ENCODE measurements at places on chromosomes 5 and 9. TPM values are rescaled to one million over a fixed set of nuclear protein-coding genes. Genes with fewer than 3 reads are reported as not detected.

DNA sequence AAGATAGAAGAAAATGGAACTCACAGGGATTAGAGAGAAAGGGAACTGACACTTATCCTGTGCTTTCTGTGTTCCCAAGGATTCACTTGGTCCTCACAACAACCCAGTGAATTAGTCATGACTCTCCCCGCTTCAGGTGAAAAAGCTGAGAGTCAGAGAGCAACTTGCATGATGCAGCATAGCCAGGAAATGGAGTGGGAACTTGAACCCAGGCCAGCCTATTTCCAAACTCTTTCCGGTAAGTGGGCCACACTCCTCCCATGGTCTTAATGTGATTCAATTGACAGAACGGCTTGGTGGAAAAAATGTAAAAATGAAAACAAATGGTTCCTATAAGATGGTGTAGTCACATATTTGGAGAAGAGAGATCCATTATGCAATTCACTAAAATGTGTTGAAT is 45.9 kb upstream of the CEMIP2 start:
- DNase-seq = no peak
- no peaks in the 10 kb centered on the region for H3K36me3 ChIP-seq
- H3K27me3 ChIP-seq = no peaks in the 10 kb centered on the region
- peaks cover 7% of the 10 kb centered on the region for H3K4me1 ChIP-seq
- H3K4me3 ChIP-seq = no peak overlapping the region

GRCh38 chr9:8207596-8207995 is 408.0 kb upstream of the DMAC1 start:
- H3K27me3 ChIP-seq = no peaks in the 10 kb centered on the region
- no peak for DNase-seq
- H3K27ac ChIP-seq = no peak overlapping the region
- H3K4me1 ChIP-seq = no peaks in the 10 kb centered on the region
- no peak overlapping the region for H3K4me3 ChIP-seq

- no peak for DNase-seq
- H3K36me3 ChIP-seq = no peaks in the 10 kb centered on the region
- H3K4me3 ChIP-seq = no peak overlapping the region
- H3K4me1 ChIP-seq = no peaks in the 10 kb centered on the region
Observed at GRCh38 chr5:141870871-141871270, 7.3 kb downstream of the PCDH1 start.

DNA sequence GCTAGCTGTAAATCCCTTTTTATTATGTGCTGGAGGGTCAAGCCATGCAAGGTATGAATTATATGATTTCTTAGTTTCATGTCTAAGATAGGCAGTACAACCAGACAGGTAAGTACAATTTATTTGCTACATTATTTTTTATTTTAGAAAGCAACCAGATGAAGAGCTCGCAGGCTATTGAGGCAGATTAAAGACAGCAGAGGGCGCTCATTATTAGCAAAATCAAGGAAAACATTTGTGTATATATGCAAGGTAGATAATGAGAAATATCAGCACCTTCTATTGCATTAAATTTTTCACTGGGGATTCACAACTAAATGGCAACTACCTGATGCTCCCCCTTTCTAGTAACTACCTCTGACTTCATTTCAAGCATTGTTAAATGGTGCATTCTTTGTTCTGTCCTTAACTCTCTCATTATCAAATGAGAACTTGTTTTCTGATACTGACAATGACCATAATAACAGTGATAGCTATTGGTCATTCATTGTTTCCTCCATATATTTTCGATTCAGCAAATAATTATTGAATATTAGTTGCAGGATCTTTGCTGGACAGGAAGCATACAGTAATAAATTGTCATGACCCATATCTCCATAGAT is 8.6 kb downstream of the SCGB3A2 start:
- H3K36me3 ChIP-seq = no peaks in the 10 kb centered on the region
- H3K27me3 ChIP-seq = no peaks in the 10 kb centered on the region
- DNase-seq = no peak

GRCh38 chr9:38343037-38343436 is 49.5 kb upstream of the ALDH1B1 start:
- DNase-seq = no peak
- no peaks in the 10 kb centered on the region for H3K36me3 ChIP-seq
- H3K27me3 ChIP-seq = no peaks in the 10 kb centered on the region
- no peak overlapping the region for H3K4me3 ChIP-seq
- no peaks in the 10 kb centered on the region for H3K4me1 ChIP-seq

DNA sequence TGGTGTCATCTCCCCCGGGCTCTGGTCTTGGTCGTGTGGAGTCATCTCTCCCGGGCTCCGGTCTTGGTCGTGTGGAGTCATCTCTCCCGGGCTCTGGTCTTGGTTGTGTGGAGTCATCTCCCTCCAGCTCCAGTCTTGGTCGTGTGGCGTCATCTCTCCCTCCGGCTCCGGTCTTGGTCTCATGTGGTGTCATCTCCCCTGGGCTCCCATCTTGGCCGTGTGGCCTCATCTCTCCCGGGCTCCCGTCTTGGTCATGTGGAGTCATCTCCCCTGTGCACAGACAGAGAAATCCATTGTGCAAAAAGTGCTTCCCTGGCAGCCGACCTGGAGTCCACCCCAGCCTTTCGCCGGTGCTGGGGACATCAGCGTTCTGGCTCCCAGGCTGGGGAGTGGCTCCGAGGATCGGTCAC is 91.1 kb upstream of the CACNA1B start:
- H3K4me3 ChIP-seq = no peak overlapping the region
- H3K4me1 ChIP-seq = no peaks in the 10 kb centered on the region
- H3K27ac ChIP-seq = no peak overlapping the region
- no peak for DNase-seq
- peaks cover 19% of the 10 kb centered on the region for H3K36me3 ChIP-seq
- H3K27me3 ChIP-seq = no peaks in the 10 kb centered on the region

DNA sequence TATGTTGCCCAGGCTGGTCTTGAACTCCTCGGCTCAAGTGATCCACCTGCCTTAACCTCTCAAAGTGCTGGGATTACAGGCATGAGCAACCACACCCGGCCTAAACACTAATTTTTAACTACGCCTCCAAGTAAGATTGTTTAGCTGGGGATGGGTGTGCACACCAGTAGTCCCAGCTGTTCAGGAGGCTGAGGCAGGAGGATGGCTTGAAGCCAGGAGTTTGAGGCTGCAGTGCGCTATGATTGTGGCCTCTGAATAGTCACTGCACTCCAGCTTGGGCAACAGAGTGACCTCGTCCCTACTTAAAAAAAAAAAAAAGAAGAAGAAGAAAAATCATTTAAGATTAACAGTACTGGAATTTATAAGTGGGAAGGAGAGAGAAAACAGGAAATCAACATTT is 90.8 kb upstream of the NR5A1 start:
- no peaks in the 10 kb centered on the region for H3K4me1 ChIP-seq
- no peak for DNase-seq
- H3K4me3 ChIP-seq = no peak overlapping the region
- no peaks in the 10 kb centered on the region for H3K27me3 ChIP-seq

DNA sequence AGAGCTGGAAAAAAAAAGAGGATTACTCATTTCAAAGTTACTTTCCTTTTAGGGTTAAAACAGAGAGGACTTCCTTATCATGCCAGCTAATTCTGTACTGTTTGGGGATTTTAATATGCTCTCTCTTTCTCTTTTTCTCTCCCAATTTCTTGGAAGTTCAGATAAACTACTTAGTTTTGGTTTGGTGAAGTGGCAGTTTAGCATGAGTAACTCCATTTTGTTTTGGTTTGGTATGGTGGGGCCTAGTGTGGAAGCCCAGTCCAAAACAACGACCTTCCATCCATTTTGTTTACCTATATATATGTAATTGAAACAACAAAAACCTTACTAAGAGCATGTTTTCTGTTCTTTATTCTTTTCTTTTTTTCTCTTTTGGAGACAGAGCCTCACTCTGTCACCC is 3.7 kb upstream of the BSPRY start:
- H3K4me3 ChIP-seq = no peak overlapping the region
- peaks cover 9% of the 10 kb centered on the region for H3K4me1 ChIP-seq
- H3K27ac ChIP-seq = no peak overlapping the region
- no peak for DNase-seq

DNA sequence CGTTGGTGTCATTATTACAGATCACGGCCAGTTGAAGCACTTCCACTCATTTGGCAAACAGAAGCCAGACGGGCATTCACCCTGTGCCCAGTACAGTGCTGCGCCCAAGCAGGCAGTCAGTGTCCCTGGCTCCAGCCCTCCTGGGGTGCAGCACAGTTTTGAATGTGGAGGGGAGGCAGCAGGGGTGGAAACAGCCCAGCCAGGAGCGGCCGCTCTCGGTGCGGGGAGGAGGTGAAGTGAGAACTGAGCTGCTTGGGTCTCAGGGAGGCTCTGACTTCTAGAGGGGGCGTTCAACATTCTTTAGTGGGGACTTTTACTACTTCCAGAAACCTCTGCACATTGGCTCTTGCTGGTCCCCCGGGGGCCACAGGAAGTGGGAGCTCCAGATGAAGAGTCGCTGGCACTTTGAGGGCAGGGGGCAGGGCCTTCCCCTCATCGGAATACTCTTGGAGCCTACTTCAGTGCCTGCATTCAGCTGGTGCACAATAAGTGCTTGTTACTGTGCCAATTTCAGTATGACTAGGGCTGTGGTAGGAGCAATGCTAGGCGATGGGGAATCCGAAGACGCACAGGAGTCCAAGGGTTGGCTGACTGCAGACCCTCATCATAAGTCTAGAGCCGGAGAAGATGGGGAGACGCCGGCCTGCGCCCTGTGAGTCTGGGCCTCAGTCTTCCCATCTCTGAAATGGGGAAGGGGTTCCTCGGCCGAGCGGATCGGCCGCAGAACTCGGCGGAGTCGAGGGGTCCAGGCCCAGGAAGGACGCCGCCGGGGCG is 492 bp upstream of the NEK6 start:
- H3K36me3 ChIP-seq = no peaks in the 10 kb centered on the region
- H3K4me1 ChIP-seq = peaks cover 12% of the 10 kb centered on the region
- H3K27me3 ChIP-seq = no peaks in the 10 kb centered on the region

GRCh38 chr5:77851176-77852067 is 75.3 kb upstream of the TBCA start:
- no peak for DNase-seq
- no peaks in the 10 kb centered on the region for H3K4me1 ChIP-seq
- H3K27ac ChIP-seq = no peak overlapping the region
- no peaks in the 10 kb centered on the region for H3K36me3 ChIP-seq
- H3K27me3 ChIP-seq = no peaks in the 10 kb centered on the region

Gene SHLD3
- total RNA-seq = 5.4 TPM

Gene PCDHB8
- not detected for total RNA-seq

Gene FBP2
- not detected for total RNA-seq

Gene CDH9
- total RNA-seq = not detected

Gene RUSC2
- 5.8 TPM for total RNA-seq

Data from naive thymus-derived CD4-positive, alpha-beta T cell (primary cell).